Fibroblast of mammary gland (primary cell): ENCODE measurements at places on chromosomes 2 and 18.
A peak's percentile ranks its signal among the peaks of the same experiment; 100 is the strongest.

DNA sequence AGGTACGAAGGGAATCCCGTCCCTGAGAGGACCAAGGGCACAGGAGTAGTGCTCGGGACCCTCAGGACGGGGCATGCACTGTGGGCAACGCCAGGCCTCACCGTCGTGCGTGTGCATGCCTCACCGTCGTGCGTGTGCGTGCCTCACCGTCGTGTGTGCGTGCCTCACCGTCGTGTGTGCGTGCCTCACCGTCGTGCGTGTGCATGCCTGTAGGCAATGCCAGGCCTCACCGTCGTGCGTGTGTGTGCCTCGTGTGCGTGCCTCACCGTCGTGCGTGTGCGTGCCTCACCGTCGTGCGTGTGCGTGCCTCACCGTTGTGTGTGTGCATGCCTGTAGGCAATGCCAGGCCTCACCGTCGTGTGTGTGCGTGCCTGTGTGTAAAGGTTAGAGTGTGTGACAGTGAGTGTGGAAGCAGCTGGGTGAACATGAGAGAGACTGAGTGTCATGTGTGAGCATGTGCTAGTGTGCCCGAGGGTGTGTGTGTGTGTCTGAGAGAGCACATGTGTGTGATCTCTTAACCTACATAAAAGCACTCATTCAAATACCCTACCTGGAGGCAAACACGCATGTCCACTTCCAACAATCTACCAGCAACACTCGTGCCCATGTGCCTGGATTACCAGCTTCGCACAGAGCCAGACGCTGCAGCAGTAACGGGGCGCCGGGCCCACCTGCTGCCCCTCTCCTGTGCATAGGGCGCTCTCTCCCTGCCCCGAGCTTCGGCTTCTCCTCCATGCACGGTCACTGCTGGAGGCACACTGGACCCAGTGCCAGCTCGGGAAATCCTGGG lies 36.3 kb downstream of the ZNF516 start:
- no peak for DNase-seq

- DNase-seq = no peak
Measured at GRCh38 chr2:241689306-241689705, 2.7 kb upstream of the DTYMK start.

GRCh38 chr2:46097714-46098480 lies 199.3 kb upstream of the EPAS1 start:
- peak; percentile 98 for DNase-seq

DNA sequence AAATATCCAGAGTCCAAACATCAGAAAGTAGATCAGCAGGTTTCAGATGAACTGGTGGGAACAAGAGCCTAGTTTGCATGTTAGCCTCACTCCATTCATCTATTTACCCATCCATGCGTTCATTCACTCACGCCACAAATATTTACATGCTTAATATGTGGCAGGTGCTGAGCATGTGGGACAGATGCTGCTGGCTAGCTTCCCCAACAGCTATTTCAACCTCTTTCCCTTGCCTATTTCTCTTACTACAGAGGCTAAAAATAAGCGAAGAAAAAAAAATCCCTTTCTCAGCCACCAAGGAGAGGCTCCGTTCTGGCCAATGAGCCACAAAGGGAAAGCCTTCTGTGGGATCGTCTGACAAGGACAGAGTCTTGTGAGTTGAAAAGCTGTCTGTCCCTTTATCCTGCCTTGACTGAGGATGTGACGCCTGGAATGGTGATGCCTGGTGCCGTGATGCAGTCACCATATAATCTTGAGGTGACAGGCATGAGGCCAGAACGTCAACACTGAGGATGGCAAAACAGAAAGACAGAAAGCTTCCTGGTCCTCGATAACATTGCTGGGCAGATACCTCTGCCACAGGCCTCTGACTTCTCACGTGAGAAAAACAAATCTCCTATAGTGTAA lies 78.2 kb downstream of the KCTD1 start:
- DNase-seq = peak; percentile 18

DNA sequence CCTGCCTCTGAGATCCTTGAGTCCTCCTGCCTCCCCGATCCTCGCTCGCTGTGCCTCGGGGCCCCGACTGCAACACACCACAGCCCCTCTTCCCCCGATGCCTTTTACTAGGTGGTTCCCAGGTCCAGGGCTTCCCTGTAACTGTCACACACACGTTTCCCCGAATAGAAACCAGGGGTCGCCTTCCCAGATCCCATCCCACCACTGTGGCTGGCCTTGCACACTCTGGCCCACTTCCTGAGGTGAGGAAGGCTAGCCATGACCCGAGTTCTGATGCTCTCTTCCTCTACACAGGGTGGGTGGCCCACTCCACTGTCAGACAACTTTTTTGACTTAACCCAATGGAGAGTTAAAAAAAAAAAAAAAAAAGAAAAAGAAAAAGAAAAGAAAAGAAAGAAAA lies 139.6 kb upstream of the ASB18 start:
- DNase-seq = no peak

- no peak for DNase-seq
Measured at GRCh38 chr2:216507220-216508160, 8.8 kb downstream of the RPL37A start.

GRCh38 chr2:108635630-108636354 lies 83.5 kb upstream of the RANBP2 start:
- DNase-seq = no peak

DNA sequence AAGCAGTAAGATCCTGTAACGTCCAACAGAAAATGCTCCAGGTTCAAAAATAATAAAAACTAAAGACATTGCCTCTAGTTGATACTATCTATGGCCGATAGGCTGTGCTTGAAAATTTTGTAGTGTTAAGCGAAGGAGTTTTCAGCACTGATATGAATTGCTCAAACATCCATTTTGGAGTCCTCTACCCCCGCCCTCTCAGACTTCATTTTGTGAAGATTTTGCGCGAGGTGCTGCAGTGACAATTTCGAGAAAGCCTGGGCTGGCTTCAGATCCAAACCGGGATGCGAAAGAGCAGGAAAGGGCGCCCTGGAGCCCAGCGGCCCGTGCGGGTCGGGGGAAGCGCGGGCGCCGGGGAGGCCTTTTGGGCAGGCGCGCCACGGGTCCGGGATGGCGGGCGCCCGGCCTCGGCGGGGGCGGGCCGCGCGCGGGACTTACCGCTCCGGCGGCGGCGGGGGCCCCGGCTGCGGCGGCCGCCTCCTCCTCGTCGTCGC lies 1.8 kb downstream of the SP3 start:
- DNase-seq = peak; percentile 76

- peak; percentile 53 for DNase-seq
Measured at GRCh38 chr2:222912117-222912516, 51.3 kb downstream of the ACSL3 start.

- DNase-seq = peak; percentile 83
Measured at GRCh38 chr2:20506201-20506685, 59.4 kb downstream of the RHOB start.

GRCh38 chr2:188572592-188572991 lies 280.9 kb downstream of the GULP1 start:
- no peak for DNase-seq

- DNase-seq = no peak
Measured at GRCh38 chr18:25282282-25282681, 69.7 kb downstream of the ZNF521 start.
